RWPE2 (cell line): ENCODE measurements at places on chromosomes 1 and 21.

- no peak for DNase-seq
These were observed 668.0 kb downstream of the MRPL39 start for GRCh38 chr21:24939291-24939690.

GRCh38 chr1:19945914-19946313 is 22.5 kb upstream of the PLA2G2E start:
- no peak for DNase-seq

GRCh38 chr1:26811057-26811456 is 15.4 kb upstream of the ZDHHC18 start:
- no peak for DNase-seq

- DNase-seq: no peak
These were observed 34.8 kb downstream of the ANKRD13C start for GRCh38 chr1:70319750-70320149.

DNA sequence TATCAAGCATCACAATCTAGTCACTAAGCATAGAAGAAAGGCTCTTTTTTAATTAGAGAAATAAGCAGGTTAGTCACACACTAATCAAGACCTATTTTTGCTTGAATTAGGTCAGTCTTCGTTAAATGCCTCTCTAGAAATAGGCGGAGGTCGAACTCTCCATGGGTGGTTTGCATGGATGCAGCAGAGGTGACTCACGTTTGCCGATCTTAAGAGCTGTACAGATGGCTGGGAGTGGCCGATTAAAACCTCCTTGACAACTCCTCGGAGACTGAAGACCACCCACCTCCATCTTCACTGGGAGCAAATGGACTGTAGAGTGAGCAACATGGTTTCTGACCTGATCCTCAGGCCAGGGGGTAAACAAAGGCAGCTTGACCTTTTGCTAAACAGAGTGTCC is 249.3 kb downstream of the ZNF648 start:
- DNase-seq: no peak

DNA sequence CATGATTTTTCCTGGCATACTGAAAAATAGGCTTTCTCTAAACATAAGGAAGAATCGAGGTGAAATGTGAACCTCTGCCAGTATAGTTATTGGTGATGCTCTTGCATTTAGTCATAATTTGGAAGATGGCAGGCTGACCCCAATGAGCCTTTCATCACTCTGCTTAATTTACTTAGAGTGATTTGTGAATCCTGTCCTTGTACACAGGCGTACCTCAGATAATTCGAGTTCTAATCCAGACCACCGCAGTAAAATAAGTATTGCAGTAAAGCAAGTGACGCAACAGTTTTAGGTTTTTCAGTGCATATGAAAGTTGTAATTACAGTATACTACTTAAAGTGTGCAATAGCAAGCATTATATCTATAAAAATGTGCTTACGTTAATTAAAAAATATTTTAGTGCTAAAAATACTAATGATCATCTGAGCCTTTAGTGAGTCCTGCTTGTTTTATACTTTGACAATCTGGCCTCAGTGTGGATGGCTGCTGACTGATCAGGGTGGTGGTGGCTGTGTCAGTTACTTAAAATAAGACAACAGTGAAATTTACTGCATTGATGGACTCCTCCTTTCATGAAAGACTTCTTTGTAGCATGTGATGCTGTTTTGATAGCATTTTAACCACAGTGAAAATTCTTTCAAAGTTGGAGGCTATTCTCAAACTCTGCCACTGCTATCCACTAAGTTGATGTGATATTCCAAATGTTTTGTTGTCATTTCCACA is 1.7 kb downstream of the PKNOX1 start:
- DNase-seq: no peak

DNA sequence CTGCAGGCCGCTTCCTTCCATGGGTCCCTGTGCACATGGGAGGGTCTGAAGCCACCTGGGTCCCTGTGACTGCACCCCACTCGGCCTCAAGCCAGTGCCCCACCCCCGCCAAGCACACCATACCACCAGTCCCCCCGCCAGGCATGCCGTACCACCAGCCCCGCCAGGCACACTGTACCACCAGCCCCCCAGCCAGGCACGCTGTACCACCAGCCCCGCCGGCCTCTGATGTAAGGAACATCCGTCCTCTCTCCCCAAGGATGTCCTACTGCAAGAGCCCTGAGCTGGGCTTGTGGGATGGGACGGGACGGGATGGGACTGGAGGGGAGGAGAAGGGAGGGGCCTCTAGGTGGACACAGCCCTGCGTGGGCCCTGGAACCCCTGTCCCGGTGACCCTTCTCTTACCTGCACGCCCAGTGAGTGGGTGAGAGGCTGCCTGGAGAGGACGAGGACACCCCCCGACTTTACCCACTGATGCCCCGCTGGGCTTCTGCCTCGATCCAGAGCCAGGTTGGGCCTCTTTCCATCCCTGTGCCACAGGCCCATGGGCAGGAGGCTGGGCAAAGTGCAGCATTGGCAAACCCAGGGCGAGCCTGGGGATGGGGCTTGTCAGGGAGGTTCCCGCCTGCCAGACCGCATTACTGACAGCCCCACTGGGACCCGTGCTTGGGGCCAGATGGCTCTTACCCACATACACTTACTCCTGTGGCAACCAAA is 40.8 kb upstream of the COL6A1 start:
- no peak for DNase-seq
